Panc1 (cell line): ENCODE measurements at places on chromosomes 3 and 15.

DNA sequence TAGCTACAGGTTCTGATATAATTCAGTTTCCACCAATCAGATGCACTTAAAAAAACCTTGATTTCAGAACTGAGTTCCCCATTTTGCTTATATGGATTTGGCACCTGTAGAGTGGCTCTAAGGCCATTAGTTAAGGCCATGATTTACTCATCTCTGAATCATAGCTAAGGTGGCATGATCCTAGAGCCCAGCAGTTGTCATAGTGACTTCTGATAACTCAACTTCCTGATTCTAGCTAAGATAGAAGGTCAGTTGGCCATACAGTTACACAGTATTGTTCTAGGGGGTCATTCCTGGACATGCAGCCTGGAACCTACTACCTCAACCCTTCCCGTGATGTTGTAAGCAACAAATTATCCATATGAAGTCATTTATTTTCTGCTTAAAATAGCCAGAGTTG is 15.9 kb upstream of the TMEM87A start:
- DNase-seq = no peak

- no peak for DNase-seq
Observed at GRCh38 chr3:197417441-197417840, 119.0 kb upstream of the DLG1 start.

DNA sequence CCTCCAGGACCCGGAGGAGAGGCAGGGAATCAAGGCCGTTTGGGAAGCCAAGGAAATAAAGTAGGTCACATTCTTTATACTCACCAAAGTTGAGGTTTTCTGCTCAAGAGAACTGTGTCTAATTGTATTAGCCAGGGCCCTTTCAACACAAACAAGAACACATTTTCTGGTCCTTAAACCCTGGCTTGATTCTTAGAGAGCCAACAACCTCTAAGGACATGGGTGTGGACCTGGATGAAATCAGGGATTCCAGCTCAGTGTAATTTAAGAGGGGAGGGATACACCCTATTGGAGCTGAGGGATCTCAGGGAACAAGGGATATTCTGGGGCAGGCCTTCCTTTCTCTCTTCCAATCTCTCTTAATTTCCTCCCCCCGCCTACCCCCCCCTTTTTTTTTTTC is 104.8 kb downstream of the COL6A6 start:
- no peak for DNase-seq

GRCh38 chr3:30672959-30673358 is 66.6 kb downstream of the TGFBR2 start:
- no peak for DNase-seq

DNA sequence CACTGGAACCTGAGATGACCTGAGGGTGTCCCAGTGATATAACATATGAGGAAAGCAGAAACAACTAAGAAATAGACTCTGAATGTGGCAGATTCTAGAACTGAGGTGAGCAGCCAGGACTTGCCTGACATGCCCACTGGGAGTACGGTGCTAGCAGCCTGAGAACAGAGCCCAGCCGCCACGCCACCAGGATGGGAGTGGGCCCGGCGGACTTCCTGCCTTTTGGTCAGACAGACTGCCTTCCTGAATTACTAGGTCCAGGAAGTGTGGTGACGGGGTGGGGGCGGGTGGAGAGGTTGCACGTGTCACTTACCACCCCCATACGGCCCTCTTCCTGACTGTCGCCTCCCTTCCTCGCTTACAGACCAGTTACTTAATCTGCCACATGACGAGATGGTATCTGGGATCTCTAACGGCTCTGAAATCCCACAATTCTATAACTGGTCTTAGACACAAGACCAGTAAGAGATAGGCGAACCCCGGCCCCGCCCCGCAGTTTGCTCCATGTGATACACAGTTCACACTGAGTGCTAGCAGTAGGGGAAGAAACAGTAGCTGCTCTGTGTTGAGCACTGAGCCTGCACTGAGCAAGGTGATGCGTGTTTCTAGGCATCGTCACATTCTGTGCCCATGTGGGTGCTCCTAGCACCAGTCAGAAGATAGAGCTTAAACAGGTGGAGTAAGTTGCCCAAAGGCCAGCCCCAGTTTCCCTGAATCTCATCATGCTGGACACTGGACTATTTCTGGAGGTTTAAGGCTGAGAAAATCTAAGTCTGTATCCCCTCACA is 95.7 kb downstream of the CPN2 start:
- DNase-seq = no peak

DNA sequence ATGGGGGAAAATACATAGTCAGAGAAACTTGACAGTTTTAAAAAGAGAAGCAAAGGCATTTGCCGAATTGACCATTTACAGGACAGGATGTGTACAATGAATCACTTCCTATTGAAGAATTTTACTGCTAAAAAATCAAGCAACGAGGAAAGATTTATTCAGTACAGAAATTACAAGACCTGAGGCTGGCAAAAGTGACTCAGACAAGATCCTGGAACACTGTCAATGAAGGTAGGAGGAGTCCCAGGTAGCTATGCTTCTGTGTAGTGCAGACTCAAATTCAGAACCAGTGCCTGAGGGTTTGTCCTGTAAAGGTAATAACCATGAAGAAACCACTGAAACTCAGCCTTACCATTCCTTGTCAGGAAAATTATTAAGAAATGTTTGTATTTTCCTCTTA is 120.9 kb downstream of the ZMAT3 start:
- DNase-seq = no peak

DNA sequence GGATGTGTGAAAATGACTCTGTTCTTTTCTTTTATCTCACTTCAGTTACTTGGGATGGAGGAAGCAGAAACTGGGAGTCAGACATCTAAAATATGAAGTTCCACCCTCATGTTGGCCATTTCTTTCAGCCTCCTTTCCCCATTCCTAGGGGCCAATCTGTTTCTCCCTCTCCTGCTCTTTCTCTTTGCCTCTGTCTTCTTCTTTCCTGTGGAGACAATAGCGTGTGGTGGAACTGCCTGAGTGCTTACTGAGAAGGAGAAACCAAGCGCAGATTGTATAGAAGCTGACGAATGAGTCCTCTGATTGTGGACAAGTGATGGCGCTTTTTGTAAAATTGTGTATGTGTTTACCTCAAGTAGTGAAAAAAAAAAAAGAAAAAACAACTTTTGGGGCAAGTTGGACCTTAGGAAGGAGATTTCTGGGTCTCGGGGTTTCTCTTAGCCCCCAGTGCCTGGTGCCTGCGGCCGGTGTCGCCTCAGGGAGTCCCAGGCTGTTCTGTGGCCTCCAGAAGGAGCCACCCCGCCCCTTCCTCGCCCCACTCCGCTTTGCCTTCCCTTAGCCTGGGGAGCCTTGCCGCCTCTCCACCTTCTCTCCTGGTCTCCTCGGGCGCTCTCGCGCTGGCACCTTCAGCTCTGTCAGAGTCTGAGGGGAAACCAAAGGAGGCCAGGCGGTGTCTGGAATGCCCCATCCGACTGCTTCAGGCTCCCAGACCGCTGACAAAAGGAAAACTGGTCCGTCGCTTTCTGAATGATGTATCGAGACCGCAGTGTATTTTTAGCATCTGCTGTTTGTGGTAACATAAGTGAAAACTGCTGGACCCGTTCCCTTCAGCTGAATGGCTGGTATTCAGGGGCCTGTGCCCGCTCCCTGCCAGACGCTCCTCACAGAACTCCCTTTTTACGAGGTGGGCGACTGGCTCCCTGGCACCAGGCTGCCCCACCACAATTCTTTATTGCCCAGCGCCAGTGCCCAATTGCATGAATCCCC is 30.1 kb downstream of the SCG5 start:
- no peak for DNase-seq

- DNase-seq = no peak
Observed at GRCh38 chr3:58858126-58858525, 191.6 kb upstream of the FAM3D start.
